ENCODE measurements at places on chromosomes 1 and 21.
A peak's percentile ranks its signal among the peaks of the same experiment; 100 is the strongest.

GRCh38 chr1:77188770-77189169 lies 30.5 kb downstream of the PIGK start:
- no peak for DNase-seq

GRCh38 chr1:79005945-79006344 lies 585 bp downstream of the ADGRL4 start:
- peak; percentile 11 for DNase-seq

DNA sequence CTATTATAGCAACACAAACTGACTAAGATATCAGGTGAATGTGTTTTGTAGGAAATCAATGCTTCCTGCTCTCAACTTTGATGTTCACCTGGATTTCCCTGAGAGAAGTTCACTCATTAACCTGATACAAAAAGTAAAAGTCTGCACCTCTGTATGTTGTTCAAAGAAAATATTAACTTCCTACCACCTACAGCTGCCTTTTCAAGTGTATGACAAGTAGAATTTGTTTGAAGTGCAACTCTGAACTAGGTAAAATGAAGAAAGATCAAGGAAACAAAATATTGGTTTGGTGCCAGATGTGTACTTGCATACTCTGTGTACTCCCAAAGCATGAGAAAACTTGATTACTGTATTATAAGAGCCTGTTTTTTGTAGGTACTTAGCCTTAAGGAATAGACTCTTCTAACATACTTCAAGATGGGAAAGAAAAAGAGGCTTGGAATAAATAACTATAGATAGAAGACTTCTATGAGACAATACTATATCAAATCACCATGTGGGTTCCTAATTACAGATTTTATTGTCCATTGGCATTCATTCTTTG lies 193.4 kb downstream of the APP start:
- DNase-seq, result no peak

- no peak for DNase-seq
Measured at GRCh38 chr1:212487286-212487685, 54.6 kb downstream of the NENF start.

DNA sequence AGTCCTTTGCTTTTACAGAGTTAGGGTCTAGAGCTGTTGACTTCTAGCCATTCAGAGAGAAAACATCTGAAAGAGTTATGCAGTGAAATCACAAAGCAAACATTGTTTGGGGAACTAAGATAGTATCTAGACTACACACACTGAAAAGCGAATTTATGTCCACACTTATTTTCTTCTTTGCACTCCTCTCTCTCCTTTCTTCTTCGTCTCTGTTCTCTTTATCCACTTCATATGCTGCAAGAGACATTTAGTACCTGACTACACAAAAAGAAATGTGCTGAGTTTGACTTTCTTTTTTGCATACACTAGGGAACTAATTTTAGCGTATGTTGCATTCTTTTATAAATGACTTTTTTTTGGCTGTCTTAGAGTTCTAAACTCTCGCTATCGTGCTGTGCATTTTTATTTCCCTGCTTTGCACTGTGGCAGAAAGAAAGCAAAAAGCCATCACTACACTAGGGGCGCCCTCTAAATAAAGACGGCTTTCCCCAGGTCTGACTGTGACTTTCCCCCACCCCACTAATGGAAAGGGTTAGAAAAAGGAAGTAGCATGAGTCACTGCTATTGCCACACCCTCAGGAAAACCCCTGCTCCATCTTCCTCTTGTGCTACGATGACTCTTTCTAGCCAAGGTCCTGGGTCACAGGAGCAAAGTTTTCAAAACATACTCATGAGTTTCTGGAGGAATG lies 65.7 kb downstream of the MAP3K7CL start:
- peak; percentile 93 for DNase-seq

- DNase-seq, result peak; percentile 83
Measured at GRCh38 chr1:2231532-2232254, 3.6 kb downstream of the SKI start.

- peak; percentile 48 for DNase-seq
Measured at GRCh38 chr1:170218257-170218650, 72.5 kb downstream of the NTMT2 start.

GRCh38 chr1:67316180-67316902 lies 8.7 kb downstream of the IL12RB2 start:
- DNase-seq, result no peak

GRCh38 chr1:183143576-183144315 lies 42.3 kb upstream of the LAMC2 start:
- no peak for DNase-seq

GRCh38 chr1:96185181-96185580 lies 536.4 kb upstream of the PTBP2 start:
- DNase-seq, result no peak

DNA sequence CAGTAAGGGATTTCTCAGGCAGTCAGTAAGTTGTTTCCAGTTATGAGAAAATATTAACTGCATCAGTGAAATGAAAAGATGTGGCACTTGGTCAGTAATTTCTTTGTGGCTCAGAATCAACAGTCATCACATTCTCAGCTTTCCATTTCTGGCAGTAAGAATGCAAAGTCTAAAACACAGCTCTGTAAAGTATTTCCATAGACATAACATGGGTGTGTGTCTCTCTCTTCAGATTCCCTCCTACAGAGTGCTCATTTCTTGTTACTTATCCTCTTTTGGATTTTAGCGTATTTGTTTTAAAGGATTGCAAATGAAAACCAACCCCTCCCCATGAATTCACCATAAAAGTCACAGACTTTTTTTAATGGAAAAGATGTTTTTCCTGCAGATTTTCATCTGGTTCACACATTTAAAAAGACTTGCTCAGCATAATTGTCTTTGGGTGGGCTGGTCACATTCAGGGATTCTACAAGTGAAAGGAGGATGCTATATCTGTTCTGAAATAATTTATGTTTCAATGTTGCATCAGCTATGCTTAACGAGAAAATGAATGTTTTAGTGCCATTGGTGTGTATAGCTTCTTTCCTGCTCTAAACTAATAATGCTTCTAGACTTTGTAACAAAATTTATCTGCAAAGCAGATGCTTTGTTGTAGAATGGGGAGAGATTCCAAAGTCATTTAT lies 34.6 kb upstream of the CD55 start:
- peak; percentile 55 for DNase-seq

DNA sequence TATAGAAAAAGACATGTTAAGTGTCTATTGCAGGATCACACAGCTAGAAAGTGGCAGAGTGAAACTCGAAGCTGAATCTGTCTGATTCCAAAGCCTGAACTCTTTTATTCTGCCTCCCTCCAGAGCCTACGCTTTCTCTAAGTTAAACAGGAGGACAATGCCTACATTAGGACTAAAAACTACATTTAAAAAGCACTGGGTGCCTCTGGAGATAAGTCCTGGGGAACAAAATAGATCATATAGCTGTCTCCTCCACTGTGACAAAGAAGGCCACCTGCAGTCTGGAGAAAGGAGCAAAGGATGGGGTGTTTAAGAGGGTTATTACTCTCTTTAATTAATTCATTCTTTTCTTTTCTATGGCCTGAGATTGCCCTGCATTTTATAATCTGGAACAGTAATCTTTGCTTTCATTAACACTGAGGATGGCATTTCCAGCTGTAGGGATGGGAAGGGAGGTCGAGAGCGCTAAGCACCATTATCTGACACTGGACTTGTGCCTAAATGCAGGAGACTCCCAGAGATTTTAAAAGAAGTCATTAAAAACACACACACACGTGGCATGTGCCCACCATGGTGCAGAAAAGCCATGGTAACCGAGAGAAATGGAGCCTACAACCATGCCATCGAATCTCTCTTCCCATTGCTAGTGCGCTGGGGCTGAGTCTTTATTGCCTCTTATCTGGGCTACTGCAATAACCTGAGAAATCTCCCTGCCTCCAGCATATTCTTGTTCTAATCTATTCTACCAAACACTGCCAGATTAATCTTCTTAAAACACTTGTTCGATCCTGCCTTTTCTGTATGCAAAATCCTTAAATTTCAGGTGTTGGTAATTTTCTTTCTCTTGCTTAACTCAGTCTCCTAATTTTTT lies 92.2 kb downstream of the PLXNA2 start:
- no peak for DNase-seq

DNA sequence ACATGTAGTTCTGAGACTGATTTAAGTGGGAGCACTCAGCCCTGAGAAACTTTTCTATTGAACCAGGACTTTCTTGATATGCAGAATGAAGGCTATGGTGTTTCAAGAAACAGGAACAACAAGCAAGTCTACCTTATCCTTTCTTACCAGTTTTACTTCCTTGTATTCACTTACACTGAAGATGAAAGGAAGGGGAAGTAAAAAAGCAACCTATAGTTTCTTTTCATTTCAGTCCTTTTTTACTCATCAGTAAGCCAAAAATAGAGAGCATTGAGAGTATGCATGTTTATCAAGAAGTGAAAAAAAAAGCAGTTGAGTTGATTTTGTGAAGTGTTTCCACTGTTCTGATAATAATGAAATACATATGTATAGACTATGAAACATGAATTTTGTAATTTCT lies 1010.3 kb downstream of the AMY1C start:
- DNase-seq, result no peak

GRCh38 chr21:18518054-18518481 lies 114.5 kb upstream of the TMPRSS15 start:
- DNase-seq, result peak; percentile 41

GRCh38 chr1:65255035-65255655 lies 54.2 kb upstream of the DNAJC6 start:
- no peak for DNase-seq

- DNase-seq, result no peak
Measured at GRCh38 chr1:243428084-243428483, 172.2 kb downstream of the SDCCAG8 start.

DNA sequence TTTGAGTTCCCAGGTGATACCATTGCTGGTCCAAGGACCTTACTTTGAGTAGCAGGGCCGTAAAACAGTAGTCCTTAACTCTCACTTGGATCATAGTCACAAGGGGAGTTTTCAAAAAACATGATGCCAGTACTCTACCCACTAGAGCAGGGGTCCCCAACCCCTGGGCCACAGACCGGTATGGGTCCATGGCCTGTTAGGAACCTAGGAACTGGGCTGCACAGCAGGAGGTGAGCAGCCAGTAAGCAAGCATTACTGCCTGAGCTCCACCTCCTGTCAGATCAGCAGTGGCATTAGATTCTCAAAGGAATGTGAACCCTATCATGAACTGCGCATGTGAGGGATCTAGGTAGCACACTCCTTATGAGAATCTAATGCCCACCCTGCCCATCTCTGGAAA lies 39.7 kb upstream of the KCNQ4 start:
- no peak for DNase-seq

DNA sequence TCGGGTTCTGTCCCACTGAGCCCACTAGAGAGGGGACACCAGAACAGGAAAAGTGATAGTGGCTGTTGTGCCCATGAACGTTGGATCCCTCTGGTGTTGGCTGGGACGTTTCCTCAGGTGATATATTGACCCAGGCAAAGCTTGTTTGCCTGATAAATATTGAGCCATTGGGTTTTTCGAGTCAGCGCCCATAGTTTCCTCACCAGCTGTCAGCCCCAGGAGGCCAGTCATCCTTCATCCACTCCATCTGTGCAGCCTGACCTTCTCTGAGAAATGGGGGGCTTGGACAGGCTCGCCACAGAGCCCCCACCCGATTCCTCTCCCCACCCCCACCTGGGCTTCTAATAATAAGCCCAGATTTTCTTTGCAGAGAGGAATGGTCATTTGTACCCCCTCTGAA lies 13.3 kb downstream of the DISP3 start:
- no peak for DNase-seq

- no peak for DNase-seq
Measured at GRCh38 chr1:203215573-203215972, 13.9 kb downstream of the CHIT1 start.

DNA sequence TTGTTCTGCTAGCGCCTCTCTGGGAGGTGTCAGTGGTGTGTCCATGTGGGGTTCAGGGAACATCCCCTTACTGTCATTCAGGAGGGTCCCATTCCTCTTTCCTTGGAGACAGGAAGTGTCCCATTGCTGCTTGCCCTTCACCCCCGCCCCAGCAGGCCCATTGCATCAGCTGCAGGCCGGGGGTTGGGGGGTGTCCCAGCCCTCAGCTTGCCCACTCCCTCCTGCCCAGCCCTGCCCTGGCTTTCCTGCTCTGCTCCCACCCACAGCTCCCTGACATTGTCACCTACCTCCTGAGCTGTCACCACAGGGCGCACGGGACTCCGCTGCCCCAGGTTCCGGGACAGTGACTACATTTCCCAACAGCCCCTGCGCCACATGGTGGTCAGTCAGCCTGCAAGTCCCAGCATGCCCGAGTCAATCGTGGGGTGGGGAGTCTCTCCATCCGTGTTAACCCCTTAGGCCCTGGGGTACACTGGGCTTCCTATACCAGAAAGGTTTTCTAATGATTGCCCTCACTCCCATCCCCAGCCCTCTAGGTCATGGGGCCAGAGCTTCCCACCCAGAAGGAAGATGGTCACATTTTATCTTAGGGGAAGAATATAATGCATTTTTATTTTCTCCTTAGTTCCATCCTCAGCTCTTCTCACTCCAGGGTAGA lies at the start of gene INPP5B:
Gene INPP5B (minus strand): TSS at position 351 of the 658 bp plus-strand sequence. CDS start 745 bp downstream, outside the sequence.
- DNase-seq, result peak; percentile 91

- no peak for DNase-seq
Measured at GRCh38 chr21:40635391-40635790, 211.6 kb downstream of the DSCAM start.

GRCh38 chr1:213211201-213211600 lies 160.2 kb downstream of the RPS6KC1 start:
- no peak for DNase-seq

- peak; percentile 70 for DNase-seq
Measured at GRCh38 chr1:65148548-65149350, 746 bp downstream of the AK4 start.

DNA sequence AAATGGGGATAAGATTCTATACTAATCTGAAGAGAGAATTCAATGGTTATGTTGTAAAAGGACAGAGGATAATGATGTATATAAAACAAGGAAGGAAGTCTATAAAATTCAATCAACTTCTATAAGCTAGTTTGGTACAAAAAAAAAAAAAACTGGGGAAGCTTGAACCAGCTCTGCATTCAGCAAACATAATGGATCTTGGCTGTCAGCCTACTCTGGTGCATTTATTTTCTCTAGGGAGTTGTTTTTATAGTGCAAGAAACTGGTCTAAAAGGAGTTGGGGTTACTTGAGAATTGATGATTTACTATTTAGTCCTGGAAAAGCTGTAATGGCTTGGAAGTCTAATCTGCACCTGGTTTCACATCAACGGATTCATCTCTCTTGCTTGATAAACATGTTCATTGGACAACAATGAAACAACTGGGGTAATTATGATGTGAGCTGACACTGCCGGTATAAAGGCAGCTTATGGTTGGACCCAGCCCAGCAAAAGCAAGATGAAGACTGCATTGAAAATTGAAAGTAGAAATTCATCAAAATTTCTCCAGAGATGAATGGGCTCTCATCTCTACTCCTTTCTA lies 199.4 kb upstream of the NRIP1 start:
- DNase-seq, result no peak

GRCh38 chr21:17045214-17045853 lies 467.5 kb upstream of the CXADR start:
- peak; percentile 21 for DNase-seq

GRCh38 chr1:158003406-158003800 lies 10.0 kb downstream of the KIRREL1 start:
- peak; percentile 34 for DNase-seq

GRCh38 chr1:223845810-223846682 lies at the start of gene TP53BP2:
TP53BP2 (minus strand) TSS chr1:223845947; CDS start chr1:223845680, 267 bp downstream.
- DNase-seq, result peak; percentile 91

All from fibroblast of skin of right biceps (primary cell).